ENCODE measurements at places on chromosomes 2 and 18.
A peak's percentile ranks its signal among the peaks of the same experiment; 100 is the strongest.

DNA sequence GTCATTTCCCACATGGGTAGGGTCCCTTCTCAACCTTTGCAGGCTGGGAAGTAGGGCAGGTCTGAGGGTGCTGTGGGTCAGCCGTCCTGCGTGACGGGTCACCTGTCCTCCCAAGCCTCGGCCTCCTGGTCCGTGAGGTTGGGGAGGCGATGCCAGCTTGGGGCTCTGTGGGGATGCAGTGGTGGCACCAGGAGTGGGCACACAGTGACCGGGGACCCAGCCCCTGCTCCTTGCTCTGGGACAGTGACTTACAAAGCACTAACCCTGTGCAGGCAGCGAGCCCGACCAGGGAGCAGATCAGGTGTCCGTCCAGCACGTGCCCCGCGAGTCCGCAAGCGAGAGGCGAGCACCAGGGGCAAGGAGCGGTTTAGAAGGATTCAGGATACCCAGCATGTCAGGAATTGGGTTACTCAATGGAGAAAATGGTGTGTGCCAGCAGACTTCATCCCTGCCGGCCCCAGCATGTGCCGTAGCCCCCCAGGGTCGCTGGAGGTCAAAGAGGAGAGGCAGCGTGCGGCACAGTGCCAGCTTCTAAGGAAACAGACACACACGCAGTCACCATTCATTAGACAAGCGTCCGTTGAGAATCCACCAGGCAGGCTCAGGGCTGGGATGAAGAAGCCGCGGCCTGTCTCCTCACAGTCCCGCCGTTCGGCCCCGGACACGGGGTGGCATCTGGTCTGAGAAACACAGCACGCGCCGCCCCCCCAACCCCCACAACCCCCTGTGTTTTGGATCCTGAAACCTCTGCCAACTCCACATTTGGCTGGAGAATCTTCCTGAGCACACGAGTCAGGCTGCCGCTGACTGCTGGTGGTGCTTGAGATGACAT lies 11.7 kb downstream of the COLEC11 start:
- no peak for DNase-seq

- no peak for DNase-seq
Observed at GRCh38 chr2:136019306-136019705, 33.9 kb upstream of the DARS1 start.

GRCh38 chr18:70374154-70374553 lies 85.3 kb downstream of the SOCS6 start:
- DNase-seq, result no peak

- peak; percentile 64 for DNase-seq
Observed at GRCh38 chr2:71455741-71456569, 2.6 kb downstream of the DYSF start.

GRCh38 chr2:220029013-220029412 lies 401.6 kb downstream of the SLC4A3 start:
- no peak for DNase-seq

GRCh38 chr2:2580341-2580740 lies 249.3 kb upstream of the MYT1L start:
- DNase-seq, result no peak

GRCh38 chr2:71891155-71891554 lies 256.5 kb downstream of the CYP26B1 start:
- DNase-seq, result no peak

DNA sequence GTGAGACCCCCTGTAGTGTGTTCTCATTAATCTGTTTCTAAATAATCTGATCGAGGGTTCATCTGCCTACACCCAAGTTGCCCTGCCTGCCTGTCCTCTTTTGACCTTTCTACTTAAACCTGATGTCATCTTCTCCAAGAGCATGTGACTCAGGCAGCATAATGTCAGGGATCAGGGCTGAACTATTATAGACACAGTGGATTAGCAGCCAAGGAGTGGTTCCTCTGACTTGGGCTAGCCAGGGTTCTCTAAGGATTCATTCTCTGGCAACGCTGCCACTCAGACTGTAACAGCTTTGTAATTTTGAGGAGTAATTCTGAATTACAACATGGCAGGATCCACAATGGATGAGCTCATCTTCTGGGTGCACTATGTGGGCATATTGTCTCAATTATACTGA lies 124.0 kb downstream of the MDH1 start:
- no peak for DNase-seq

DNA sequence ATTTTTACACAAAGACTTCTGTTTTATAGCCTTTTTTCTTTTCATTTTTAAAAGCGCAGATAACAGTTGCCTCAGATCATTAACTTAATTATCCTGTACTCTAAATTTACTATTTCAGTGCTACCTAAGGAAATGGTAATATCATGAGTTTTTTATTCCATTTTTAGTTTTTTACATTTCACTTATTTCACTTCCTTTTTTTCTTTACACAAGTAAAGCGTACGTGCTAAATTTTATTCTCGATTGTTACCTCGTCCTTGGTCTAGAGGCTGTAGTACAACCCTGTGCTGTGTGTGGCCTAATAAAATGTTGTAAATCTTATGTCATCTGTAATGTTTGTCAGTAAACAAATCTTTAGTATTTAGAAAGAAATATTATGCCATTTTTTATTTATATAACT lies 49.2 kb downstream of the CRIM1 start:
- DNase-seq, result no peak

GRCh38 chr2:98815795-98816194 lies 84.9 kb upstream of the MGAT4A start:
- no peak for DNase-seq

DNA sequence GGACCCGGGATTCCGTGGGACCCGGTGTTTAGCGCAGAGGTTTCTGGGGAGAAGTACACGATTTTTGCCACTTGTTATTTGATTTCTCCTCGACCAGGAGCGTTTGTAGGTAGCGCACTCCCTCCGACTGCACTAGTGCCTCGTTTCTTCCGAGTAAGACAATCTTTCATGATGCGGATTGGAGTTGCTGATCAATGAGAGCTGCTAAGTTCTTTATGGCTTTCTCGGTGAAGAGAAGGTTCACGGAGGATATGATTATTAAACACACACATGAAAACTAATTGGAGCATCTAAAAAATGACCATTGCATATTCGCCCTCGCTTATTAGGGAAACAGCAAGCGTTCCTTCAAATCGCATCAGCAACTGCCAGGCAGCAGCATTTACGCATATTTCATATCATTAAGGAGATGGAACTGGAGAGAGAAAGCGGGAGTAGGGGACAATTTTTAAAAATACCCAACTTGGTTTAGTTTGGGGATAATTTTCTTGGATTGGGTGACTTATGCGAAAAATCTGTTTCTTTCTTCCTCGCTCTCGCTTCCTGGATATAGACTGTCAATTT lies 616 bp downstream of the EML6 start:
- no peak for DNase-seq

GRCh38 chr18:78140294-78140693 lies 839.3 kb upstream of the SALL3 start:
- DNase-seq, result no peak

- DNase-seq, result no peak
Observed at GRCh38 chr2:196530910-196531309, 108.6 kb upstream of the CCDC150 start.

DNA sequence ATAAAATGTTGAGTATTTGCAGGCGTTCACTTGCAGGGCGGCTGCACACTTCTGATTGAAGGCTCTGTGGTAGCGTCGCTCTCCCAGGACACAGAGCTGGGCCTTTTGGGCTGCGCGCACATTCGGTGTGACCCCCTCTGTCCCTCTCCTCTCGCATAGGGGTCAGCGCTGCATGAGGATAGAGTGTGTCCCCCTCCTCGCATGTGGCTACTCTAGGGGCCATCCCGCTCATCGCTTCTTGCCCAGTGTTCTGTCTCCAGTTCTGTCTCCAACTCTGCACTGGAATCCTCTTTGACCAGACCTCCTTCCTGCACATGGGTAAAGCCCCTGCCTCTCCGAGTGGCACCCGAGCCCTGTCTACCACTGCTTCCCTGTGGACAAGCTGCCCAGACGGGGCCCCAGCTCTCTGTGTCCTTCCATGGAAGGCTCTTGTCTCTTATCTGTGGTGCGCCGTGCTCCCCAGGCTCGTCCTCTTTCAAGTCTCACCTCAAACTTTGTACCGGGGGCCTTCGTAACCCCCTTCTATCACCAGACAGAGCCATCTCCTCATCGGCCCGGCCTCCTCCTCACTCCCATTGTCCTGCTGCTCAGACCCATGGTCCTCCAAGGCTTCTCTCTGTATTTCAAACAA lies 278.0 kb upstream of the HDAC4 start:
- DNase-seq, result no peak

DNA sequence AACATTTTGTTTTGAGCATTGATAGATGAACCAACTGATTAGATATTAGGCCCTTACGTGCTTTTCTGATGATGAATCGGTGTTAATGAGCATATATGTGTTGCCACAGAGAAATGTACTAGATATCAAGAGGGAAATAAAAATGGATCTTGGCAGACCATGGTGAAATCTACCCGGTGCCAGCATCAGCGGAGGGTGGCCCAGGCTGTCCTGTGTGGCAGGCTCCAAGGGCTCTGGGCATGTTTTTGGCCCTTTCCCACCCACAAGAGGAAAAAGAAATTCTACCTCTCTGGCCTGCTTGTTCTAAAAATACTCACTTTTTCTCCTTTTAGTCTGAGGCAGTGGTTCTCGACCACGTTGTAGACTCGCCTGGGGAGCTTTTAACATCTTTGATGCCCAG lies 154.2 kb downstream of the CTIF start:
- DNase-seq, result no peak

DNA sequence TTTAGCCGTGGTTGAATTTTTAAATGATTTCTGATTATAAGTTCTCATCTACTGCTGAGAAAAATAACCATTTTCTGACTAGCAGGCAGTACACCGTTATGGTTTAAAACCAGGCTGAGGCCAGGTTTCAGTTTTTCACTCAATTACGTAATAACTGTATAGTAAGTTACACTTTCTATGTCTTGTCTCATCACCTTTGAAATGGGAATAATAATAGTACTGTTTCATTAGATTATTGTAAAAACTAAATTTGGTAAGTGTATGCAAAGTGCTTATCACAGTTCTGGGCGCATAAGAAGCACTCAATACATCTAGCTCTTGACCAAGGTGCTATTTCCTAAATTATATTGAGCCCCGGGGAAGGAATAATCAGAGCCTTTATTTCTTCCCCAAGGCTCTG lies 76.8 kb downstream of the LIMS1 start:
- DNase-seq, result no peak

GRCh38 chr2:191617575-191617974 lies 60.4 kb upstream of the NABP1 start:
- no peak for DNase-seq

DNA sequence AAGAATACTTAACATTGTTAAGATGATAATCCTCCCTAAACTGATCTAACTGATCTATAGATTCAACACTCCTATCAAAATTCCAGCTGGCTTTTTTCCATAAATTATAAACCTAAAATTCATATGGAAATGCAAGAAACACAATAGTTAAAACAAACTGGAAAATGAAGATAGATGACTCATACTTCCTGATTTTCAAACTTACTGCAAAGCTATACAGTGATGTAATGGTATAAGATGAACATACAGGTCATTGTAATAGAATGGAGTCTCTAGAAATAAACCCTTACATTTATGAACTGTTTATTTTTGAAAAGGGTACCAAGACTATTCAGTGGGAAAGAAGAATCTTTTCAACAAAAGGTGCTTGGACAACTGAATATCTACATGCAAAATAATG lies 32.3 kb downstream of the UBXN4 start:
- DNase-seq, result no peak

DNA sequence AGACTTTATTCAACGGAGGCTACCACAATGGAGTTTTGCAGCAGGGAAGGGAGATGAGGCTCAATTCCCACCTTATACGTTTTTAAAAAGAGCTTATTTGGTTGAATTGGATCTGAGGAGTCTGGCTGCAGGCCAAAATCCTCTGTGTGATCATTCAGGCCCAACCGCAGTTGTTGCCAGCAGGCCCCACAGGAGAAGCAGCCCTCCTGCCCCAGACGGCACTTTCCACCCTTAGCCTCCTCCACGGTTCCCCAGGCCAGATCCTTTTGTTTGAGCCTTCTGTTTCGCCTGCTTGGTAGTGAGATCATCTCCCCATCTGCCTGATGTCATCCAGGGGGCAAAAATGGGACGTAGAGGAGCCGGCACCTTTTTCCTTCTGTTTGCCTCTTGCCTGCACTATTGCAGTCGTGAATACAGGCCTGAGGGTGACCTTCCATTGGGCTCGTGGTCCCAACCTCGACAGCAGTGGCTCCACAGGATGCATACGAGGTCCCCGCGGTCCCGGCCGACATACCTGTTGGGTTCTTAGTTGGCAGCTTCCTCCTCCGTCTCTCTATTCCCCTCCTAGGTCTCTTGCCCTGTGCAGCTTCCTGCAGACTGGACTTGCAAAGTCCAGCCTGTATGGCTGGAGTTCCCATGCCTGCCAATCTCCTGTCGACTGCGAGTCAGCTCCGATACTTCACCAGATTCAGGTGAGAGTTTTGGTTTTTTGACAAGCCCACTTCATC lies 9.3 kb upstream of the GPR35 start:
- DNase-seq, result peak; percentile 16

DNA sequence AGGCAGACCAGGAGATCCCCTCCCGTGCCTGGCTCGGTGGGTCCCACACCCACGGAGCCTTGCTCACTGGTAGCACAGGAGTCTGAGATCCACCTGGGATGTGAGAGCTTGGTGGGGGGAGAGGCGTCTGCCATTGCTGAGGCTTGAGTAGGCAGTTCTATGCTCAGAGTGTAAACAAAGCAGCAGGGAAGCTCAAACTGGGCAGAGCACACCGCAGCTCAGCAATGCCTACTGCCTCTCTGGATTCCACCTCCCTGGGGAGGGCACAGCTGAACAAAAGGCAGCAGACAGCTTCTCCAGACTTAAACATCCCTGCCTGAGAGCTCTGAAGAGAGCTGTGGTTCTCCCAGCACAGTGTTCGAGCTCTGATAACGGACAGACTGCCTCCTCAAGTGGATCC lies 85.1 kb downstream of the UGP2 start:
- DNase-seq, result no peak

DNA sequence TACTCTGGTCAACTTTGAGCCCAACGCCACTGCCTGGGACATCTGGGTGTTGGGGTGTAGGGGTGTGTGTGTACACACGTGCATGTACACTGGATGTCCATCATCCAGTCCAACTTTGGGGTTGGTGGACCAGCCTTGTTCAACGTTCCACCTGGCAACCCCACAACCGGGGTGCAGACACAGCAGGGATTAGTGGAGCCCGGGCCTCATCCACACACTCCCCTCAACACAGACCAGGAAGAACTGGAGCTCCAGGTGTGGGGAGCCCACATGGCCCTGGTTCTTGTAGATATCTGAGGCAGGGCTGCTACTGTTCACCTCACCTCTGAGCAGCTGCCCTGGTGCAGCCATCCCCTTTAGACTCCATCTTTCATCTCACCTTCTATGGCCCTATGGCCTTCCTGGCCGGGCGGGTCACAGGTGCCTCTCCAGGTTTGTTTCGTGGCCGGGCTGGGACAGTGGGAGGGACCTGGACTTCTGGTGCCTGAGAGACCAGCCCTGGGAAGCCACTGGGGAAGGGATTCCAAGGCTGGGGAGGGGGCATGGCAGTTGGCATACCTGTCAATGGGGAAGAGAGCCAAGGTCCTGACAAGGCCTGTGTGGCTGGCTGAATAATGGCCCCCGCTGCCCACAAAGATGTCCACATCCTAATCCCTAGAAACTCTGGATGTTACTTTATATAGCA lies 7.5 kb downstream of the NEU2 start:
- no peak for DNase-seq

- peak; percentile 63 for DNase-seq
Observed at GRCh38 chr2:10400568-10400977, 47.6 kb downstream of the ODC1 start.

Measured in heart left ventricle (tissue), 16 donors.